ENCODE measurements at places on chromosomes 1 and 21.

DNA sequence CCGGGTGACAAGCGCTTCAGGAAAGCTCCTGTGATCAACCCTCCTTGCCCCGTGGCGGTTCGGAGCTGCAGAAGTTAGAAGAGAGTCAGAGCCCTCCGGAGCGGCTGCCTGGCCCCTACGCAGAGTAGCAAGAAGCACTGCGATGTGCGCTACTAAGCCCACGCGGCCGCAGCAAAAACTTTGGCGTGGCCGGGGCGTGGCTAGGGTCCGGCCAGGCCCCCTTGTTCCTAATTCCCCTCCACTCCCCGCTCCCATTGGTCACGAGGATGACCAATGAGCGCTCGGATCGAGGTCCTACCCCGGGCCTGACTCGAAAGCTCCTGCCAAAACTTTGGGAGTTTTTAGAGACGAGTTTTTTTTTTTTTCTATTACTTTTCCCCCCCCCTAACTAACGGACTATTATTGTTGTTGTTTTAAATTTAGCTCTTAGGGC is at the start of gene HLX:
HLX (plus strand) TSS at position 368 of the 433 bp plus-strand sequence. CDS start 415 bp downstream, outside the sequence.
- peak; percentile 70 for DNase-seq

- no peak for DNase-seq
Measured at GRCh38 chr21:20388400-20388799, 609.8 kb upstream of the NCAM2 start.

DNA sequence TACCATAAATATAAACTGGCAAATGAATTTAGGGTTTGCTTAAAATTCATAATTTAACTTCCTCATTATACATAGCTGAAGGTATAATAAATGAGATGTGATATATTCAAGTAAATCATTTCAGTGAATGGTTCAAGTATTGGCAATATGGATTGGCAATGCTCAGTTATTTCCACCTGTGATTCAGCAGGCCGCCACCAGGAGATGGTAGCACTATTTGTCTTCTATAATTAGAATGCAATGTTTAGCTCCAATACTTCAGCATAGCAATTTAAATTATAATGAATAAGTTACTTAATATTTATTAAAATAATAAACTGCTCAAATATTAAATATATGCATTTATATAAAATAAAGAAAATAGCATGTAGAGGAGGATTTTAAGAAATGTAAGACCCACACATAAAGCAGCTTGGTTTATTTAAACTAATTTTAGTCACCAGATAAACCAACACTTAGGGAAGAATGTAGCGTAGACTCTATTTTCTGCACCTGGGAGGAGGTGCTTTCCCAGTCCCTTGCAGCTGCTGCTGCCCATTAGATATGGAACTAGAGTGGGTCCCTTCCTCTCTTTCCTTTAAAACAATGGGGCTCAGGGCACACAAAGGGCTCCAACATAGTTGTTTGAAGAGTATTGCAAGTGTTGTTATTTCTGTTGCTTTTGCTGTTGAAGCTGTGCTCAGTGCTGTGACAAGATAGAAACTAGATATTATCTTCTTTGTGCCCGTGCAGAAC is 62.1 kb downstream of the PLPPR4 start:
- no peak for DNase-seq

DNA sequence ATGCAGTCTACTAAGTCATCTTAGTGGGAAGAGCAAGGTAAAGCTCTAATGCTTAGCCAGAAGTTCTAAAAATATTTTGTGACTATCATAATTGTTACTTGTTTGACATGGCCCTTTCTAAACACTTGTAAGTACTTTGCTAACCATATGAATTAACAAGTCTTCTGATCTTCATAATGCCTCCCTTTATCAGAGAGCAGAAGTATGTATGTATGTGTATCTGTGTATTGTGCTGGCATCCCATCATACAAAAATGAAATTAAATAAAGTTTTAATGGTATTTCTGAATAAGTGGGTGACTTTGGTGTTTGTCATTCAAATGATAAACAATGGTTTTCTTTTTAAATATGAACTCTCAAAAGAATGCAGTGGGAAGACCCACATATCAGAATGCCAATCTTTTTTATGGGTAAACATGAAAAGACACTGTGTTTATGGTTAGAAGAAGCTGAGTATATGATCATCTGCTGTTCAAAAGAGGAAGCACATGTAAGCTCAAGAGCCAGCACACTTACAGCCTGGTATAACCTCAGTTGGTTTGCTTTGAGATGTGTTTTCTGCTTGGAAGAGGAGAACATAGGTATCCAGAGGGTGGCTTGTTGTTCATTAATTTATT is 159.6 kb downstream of the CLEC20A start:
- DNase-seq: no peak

DNA sequence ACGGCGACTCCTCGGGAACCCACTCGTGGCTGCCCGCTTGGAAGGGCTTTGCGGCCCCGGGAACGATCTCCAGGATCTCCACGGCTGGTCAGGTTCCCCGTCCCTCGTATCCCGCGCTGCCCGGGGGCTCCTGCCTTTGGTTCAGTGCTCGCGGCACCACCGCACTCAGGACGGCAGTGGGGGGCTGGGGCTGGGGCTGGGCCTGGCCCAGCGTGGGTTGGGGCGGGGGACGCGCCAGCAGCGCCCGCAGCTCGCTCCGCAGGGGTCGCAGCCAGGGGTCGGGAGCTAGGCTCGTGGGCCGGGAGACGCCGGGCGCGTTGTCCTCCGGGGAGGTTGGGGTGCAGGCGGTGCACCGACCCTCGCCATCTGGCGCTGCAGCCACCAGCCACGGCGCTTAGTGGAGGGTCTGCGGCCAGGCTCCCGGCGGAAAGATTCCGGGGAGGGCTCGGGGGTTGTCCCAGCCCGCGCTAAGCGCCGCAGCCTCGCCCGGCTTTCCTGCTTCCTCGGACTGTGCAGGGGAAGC is 8.9 kb downstream of the SIM2 start:
- DNase-seq: no peak

GRCh38 chr1:94322696-94323095 is 85.3 kb upstream of the ARHGAP29 start:
- DNase-seq: no peak

GRCh38 chr1:183685112-183685713 is 32.1 kb upstream of the APOBEC4 start:
- peak; percentile 66 for DNase-seq

DNA sequence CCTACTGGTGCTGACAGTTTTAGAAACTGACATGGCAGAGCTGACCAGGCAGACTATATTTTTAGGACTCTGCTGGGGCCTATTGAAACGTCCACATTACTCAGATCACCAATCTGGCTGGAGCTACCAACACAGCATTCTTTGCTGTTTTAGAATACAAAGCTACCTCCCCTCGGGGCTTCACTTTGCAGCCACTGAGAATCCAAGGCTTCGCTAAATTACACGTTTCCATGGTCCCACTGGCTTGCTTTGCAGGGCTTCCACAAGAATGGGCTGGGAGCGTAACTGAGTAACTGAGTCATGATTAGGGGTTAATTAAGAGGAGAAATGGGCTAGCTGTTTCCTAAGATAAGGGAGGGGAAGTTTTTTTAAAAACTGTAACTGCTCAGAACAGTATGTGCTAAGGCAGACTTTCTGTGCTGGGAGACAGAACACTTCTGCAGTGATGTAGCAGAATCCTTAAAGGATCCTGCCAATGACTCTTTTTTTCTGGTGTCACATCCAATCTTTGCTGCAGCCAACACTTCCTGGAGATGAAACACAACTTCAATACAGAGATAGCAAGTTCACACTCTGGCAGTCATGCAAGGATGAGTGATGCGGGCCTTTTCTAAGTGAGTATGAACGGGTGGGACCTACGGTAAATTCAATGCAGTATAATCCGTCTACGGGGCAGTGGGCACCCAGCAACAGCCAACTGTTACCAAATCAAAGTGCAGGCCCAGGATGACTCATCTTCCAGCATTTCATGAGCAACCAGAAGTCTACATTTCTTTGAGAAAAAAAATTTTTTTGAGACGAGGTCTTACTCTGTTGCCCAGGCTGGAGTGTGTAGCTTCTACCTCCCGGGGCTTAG is 21.5 kb downstream of the NDUFS5 start:
- peak; percentile 95 for DNase-seq

GRCh38 chr21:29825936-29826335 is 113.9 kb downstream of the GRIK1 start:
- no peak for DNase-seq

GRCh38 chr1:29281571-29281970 is 45.2 kb downstream of the PTPRU start:
- no peak for DNase-seq

DNA sequence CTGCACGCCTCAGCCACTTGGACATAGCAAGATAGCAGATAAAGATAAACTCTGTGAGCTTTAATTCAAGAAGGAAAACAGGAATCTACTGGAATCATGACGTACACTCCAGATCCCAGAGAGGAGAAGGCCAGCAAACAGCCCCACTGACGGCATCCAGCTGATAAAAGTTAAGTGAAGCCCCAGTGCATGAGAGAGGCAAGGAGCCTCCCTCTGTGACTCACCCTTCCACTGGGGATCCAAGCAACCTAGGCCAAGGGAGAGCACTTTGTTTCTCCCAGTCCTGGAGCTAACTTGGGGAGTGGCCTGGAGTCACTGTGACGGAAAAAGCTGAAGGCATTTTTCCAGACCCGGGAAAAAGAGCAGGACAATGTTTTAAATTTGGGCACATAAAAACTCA is 270.0 kb downstream of the AKT3 start:
- DNase-seq: no peak

DNA sequence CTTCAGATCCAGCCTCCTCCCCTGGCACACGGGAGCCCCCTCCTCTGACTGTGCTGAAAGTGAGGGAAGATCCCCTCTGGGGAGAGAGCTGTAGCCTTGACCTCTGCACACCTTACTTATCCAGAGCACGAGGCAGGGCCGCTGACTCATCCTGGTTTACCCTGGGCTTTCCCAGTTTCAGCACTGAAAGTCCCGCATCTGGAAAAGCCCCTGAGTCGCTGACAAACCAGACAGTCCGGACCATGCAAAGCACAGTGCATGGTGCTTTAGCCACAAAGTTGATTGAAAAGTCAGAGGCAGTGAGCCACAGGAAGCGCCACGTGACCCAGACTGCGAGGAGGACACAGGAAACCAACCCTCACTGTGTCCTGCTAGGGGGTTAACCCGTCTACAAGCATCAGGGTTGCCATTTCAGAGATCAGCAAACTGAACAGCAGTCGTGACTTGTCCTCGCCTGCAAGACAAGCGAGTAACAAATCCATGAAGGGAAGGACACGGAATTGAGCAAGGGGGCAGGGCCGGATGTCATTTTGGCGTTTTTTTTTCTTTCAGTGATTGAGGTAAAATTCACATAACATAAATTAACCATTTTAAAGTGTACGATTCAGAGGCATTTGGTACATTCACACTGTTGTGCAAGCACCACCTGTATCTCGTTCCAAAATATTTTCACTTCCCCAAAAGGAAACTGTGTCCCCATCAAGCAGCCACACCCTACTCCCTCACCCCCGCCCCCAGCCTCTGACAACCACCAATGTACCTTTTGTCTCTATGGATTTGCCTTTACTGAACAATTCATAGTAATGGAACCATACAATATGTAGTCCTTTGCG is 19.9 kb upstream of the IFNGR2 start:
- peak; percentile 62 for DNase-seq

GRCh38 chr1:55275151-55275748 is 60.1 kb upstream of the USP24 start:
- peak; percentile 92 for DNase-seq

GRCh38 chr1:85128316-85128715 is 72.5 kb downstream of the SYDE2 start:
- DNase-seq: no peak

GRCh38 chr1:108072212-108072611 is 107.2 kb upstream of the VAV3 start:
- DNase-seq: no peak

DNA sequence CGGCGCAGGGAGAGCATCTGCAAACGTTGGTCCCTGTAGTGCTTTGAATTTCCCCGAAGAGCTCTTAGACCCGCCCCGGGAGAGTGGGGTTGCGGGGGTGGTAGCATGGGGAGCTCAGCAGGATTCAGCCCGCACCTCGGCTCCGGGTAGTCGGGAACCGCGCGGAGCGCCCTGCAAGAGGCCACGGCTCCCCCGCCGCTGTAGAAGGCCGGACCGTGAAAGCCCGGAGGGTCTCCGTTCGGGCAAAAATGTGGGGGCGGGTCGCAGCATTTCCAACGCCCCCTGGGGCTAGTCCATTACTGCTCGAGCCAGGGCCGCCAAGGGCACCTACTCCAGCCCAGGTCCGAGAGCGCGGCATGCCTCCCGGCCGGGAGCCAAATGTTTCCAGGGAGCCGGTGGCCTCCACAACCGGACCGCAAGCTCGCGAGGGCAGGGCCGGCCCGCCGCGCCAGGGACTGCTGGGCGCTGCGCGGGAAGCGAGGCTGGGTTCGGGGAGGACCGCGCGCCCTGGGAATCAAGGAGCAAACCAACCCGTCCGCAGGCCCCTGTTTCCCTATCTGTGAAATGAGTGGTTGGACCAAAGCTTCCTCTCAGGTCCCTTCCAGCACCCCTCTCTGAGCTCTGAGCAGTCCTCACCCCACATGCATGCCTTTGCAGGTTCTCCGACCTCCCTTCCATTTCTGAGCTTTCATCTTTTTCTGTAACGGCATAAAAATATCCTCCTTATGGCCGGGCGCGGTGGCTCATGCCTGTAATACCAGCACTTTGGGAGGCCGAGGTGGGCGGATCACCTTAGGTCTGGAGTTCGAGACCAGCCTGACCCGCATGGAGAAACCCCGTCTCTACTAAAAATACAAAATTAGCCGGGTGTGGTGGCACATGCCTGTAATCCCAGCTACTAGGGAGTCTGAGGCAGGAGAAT is 775 bp upstream of the TMEM63A start:
- peak; percentile 53 for DNase-seq

DNA sequence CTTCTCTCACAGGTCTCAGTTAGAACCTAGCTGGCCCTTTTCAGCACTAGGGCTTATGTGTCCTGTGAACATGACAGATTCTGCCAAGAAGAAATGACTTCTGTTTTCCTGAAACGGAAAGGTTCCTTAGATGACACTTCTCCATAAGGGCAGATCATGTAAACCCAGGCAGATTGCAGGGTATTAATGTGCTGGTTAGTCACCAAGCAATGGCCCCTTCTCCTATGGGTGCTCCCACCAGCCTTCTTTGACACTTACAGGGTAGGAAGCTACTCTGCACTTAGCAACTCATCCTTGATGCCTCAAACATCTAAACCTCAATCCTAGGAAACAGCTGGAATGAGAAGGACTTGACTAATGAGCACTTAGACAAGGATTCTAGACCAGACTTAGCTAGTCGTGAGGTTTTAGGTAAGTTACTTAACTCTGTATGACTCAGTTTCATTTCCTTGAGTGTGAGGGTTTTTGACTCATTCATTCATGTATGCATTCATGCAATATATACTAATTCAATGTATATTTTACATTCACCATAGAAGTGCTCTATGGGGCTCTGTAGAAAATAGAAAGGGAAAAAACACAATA is 74.1 kb upstream of the PLXNA2 start:
- no peak for DNase-seq

All from hematopoietic multipotent progenitor cell treated with erythropoietin and hydrocortisone succinate and interleukin-3 and kit ligand, for 8 days (in vitro differentiated cells).